Urinary bladder (tissue), 4 donors: ENCODE measurements at places on chromosomes 7 and 10. TPM values are rescaled to one million over a fixed set of nuclear protein-coding genes. Genes with fewer than 3 reads are reported as not detected.

DNA sequence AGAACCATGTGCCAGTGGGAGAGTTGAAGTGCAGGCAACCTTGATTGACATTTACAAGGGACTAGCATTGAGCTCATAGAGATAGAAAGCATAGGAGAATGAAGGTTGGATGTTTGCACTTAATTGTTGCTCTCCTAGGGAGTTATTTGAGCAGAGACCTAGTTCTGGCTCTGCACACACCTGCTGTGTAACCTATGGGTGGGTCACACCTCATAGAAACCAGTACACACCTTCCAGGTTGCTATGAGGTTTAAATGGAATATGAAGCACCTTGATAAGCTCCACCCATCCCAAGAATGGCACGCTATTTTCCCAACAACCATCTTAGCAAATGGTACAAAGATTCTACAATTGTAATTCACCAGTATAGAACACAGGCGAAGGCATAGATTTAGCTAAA, 86.2 kb upstream of the AOAH start:
- no peak for DNase-seq

DNA sequence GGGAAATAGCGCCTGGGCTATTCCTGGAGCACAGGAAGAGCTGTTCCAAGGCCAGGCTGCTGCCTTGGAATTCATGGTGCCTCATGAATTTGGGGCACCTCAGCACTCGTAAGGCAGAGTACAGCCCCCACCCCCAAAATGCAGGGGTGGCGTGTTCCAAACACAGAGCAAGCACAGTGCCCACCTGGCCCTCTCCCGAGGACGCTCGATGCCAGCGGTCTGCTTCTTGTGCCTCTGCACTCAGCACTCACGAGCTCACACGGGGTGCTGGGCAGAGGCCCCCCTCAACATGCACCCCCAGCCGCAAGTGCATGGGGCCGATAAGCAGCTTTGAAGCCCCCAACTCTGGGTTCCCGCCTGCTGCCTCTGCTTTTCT, 60.1 kb downstream of the ZRANB1 start:
- no peak for DNase-seq

DNA sequence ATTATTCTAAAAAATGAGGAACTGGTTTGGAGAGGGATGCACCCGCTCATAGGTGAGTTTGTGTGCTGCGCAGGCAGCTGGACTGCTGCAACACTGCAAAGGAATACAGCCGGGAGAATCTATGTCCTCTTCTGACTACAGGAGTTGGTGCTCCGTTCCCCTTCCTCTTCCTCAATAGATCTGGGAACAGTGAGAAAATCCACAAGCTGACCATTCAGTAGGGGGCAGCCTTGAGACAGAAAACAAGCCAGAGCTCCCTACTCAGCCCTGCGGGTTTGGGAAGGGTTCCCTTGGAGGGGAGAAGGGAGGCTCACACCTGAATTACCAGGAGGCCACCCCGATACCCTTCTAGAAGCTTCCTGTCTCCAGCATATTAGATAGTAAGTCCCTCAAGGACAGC, 87.3 kb upstream of the FOXI2 start:
- no peak for DNase-seq

DNA sequence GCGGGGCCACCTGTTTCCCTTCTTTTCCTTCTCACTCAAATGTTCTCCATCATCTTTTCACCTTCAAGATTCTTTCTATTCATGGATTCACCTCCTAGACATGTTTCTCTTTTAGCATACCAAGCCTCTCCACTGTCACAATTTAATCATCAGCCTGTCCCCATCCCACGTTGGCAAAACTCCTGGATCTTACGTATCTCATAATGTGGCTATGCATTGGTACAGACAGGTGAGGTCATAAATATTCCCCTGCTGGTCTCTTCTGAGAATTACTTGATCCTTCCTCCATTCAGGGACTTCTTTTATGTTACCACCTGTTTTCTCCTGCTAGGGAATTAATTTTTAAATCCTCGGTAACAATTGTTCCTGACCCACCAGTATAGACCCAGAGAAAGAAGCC, 262.6 kb upstream of the NEBL start:
- DNase-seq: no peak

GRCh38 chr7:7970531-7971307, 2.1 kb downstream of the GLCCI1 start:
- DNase-seq: no peak

DNA sequence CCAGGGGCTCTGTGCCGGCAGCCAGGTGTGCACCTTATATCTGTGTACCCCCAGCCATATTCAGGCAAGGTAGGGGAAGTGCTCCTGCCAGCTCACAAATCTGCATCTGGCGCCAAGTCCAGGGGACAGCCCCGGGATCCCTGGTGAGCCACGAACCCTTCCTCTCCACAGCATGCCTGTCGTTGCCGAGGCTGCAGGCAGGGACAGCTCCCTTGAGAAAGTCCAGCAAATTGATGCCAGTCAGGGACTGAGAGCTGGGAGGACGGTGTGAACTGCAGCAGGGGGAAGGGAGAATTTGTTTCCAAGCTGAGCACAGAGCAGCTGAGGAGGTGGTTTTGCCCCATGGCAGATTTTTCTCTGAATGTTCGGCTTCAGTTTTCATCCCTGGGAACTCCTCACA, 919 bp downstream of the PLA2G12B start:
- DNase-seq: no peak

DNA sequence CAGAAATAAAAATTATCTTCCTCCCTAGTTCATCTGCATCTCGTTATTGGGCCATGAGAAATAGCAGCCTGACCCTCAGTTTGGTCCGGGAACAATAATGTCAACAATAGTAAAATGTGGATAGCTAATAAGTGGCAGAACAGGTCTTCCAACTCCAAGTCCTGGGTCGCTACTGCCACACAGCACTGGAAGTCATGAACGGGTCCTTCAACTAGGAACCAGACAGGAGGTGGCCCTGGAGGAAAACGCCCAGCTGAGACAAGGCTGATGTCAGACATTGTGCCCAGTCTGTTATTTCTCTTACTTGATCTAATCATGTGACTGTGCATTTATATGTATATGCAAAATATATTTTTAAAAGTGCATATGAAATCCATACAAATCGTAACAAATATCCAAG, 51.8 kb downstream of the PYROXD2 start:
- no peak for DNase-seq

GRCh38 chr7:110839866-110840265, 251.1 kb upstream of the LRRN3 start:
- DNase-seq: no peak

DNA sequence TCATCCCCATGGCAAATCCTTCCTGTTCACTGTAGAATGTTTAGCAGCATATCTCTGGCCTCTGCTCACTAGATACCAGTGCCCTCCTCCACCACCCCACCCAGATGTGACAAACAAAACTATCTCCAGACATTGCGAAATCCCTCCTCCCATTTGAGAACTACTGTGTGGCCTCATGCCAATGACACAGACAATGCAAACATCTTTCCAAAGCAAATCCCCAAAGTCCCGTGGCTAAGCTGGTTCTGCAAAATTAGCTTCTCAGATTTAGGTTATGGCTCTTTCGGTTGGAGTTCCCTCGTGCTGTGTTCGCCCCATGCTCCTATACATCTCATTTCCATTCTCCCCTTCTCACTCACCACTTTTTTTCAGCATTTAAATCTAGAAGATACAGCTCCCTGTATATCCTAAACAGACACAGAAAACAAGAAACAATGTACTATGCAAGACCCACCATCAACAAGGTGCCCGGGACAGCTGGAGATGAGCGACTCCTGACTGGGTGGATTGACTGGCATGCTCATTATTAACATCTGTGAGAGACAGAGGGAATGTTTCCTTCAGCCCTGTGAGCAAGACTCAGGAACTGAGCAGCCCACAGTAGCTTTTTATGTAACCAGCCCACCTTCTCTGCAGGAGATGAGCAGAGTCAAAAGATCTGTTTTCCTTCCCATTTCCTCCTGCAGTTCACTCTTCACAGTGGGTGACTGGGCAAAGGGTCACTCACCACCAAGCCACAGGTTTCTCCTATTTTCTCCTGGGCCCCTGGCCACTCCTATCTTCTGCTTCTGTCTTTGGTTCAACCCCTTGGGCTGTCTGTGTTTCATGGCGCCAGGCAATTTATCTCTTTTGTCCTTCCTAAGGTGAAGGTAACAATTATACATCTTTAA, 225.7 kb upstream of the AOAH start:
- DNase-seq: no peak

DNA sequence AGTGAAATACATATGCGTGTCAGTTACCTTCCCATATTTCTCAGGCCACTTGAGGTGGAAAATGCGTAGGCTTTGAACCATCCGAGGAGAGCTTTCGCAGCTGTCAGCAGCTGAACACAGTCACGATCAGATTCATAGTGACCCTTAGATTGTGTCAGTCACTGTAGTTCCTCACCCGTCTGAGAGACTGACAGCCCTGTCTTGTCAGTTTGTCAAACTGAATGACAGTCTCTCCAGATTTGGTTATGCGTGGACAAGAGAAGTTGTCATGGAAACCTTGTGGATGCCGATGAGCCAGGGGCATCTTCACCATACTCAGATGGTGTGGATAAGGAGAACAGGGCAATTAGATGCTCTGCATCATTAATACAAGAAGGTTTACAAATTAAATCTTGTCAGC, 546.3 kb downstream of the TYW1 start:
- no peak for DNase-seq

DNA sequence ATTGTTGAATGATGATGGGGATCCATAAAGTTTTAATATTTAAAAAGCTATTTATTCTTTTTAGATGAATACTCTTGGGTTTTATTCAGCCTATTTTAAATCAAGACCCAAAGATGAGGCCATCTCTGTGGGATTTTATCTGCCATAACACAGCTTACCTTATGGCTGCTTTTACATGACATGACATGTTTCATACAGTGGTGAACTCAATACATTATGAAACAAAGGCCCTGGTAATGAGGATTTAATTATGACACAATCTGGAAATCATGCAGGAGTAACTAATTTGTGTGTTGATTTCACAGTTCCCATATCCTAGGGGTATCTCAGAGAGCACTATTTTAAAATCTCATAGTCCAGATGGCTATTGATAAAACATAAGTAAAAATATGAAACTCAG, 661.8 kb upstream of the FZD8 start:
- DNase-seq: no peak

- no peak for DNase-seq
Measured at GRCh38 chr10:86632009-86632800, 22.1 kb upstream of the OPN4 start.

The CLRN3 gene
- 0.42 TPM for total RNA-seq

The ASZ1 gene
- not detected for total RNA-seq

The FAM25C gene
- not detected for total RNA-seq
